NCI-H1105 (cell line): ENCODE measurements at places on chromosomes 1 and 21.

- DNase-seq: no peak
Measured at GRCh38 chr21:16584756-16585155, 855.0 kb downstream of the USP25 start.

DNA sequence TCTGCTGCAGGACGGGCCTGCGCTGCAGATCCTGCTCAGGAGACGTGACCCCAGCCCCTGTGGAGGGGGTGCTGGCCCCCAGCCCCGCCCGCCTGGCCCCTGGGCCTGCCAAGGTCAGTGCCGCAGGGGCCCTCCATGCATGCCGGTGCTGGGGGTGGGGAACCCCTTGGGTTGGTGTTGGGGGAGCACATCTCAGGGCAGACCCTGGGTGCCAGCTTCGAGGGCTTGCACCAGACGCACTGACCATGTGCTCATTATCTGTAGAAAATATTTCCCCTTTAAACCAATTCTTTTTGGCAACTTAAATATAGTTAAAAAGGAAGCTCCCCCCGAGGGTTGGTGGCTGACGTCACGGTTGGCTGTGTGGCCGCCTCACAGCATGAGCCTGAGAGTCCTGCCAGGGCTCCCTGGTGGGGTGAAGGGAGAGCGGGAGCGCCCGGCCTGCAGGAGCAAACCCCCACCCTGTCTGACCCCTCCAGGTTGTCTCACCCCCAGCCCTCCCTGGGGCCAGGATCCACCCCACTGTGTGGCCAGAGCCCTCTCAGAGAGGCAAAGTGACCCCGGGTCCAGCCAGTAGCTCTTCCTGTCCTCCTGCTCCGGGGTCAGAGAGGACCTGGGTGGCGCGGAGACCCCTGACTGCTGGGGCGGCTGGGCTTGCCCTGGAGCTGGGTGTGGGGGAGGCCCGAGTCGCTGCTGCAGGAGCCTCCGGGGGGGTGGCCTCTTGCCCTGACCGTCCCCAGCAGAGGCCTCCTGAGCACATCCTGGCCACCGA is 5.3 kb upstream of the PFKL start:
- DNase-seq: no peak

GRCh38 chr1:40248412-40248811 is 675 bp downstream of the TMCO2 start:
- no peak for DNase-seq

GRCh38 chr1:196590012-196590708 is 18.1 kb downstream of the KCNT2 start:
- no peak for DNase-seq

- no peak for DNase-seq
Measured at GRCh38 chr1:183871142-183871541, 66.2 kb downstream of the RGL1 start.

GRCh38 chr1:185787238-185787637 is 53.0 kb downstream of the HMCN1 start:
- no peak for DNase-seq

- no peak for DNase-seq
Measured at GRCh38 chr21:45030682-45031570, 43.5 kb upstream of the ADARB1 start.

DNA sequence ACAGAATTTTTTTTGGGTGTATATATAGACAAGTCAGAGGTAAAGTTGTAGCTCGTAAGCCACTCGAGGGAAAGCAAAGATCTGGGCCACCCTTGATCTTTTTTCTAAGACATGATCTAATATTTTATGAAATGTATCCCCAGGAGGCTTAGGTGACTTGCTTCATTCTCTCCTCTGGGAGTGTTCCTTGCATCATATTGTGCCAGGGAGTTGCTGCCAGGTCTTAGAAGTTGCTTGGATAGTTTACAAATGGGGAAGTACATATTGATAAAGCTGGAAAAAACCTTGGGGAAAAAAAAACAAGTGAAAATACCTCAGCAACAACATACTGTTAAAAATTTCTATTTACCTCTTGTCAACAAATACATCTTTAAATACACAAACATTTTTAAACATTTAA is 110.9 kb upstream of the CYYR1 start:
- DNase-seq: no peak

DNA sequence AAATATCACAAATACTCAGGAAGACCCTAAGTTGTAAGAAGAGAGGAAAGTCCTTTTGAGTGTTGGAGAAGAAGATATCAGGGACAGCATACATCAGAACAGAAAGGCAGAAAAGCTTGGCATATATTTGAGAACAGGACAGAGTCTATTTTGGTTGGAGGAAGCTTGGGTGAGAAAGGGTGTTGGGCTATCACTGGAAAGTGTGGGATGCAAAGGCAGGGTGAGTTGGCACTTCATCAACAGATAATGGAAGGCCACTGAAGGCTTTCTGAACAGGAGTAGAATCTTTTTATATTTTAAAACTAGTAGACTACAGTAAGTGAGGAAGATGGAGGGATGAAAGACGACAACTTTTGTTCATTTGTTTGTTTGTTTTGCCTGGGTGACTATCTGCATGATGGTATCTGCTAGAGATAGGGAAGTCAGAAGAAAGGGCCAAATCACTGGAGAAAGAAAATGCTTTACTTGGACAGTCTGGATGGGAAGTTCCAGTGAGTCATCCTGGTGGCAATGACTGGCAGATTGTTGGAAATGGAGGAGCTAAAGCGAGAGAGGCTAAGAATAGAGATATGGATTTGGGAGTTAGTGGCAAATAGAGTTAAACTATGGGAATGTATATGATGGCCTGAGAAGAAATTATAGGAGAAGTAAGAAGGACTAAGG is 33.7 kb upstream of the KCNA2 start:
- DNase-seq: no peak

DNA sequence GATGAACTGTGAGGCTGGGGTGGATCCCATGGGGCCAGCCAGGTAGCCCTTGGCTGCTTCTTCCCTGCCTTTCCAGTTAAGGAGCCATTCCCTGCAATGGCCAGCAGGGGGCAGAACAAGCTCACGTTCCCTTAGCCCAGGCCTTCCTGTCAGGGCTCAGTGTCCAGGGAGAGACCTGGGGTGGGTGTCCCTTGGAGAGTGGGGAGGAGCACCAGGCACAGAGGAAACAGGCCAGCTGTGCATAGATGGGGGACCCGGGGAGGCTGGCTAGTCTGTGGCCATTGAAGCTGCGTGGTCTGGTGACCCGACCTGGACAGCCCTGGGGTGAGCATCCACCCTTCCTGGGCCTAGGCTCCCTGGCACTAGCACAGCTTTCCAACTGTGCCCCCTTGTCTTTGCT is 13.2 kb upstream of the EPS8L3 start:
- peak; percentile 73 for DNase-seq

GRCh38 chr1:116457946-116458604 is 85.0 kb downstream of the ATP1A1 start:
- DNase-seq: no peak

- peak; percentile 4 for DNase-seq
Measured at GRCh38 chr1:227318853-227319607, 738 bp upstream of the CDC42BPA start.

DNA sequence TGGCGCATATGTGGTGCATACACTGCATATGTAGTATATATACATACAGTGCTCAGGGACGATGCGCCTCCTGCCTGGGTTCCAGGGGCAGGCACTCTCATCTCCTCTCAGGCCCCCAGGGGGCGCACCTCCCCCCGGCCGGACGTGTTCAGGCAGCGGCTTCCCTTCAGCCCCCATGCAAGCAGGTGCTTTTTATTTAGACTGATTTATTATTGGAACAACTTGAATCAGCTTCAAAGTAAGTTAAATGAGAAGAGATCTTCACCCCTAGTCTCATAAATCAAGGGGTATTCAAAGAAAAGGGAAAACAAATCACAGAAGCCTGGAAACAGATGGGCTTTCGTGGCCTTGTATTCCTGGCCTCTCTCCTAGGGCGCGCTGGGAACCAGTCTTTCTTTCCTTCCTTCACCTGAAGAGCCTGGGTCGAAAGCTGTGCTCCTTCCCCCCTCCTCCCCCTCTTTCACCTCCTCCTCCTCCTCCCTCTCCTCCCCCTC is 64.6 kb downstream of the UBIAD1 start:
- peak; percentile 66 for DNase-seq

DNA sequence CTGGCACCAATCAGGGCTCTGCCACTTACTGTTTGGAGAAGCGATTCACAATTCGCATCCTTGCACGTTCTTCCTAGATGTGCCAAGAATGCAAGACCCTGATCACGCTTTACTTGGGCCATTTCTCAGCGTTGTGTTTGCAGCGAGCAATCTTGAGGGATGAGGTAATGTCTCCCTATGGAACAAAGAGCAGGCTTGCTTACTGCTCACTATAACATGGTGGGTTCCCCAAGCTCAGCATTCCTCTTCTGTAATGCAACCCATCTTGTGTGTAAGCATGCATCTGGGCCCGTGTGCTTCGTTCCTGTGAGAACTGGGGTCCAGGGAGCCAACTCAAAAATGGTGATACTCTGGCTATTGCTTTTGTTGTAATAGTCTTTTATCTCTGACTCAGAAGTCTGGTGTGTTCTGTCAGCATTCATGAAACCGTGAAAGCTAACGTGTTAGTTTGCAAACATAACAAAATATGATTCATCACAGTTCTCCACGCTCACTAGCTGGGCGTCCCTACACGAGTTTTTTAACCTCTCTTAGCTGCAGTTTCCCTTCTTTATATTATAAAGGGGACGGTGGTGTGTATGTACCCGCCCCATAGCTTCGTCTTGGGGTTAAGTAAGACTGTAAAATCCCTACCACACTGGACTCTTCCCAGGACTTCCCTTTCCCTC is 33.3 kb downstream of the DNTTIP2 start:
- no peak for DNase-seq

DNA sequence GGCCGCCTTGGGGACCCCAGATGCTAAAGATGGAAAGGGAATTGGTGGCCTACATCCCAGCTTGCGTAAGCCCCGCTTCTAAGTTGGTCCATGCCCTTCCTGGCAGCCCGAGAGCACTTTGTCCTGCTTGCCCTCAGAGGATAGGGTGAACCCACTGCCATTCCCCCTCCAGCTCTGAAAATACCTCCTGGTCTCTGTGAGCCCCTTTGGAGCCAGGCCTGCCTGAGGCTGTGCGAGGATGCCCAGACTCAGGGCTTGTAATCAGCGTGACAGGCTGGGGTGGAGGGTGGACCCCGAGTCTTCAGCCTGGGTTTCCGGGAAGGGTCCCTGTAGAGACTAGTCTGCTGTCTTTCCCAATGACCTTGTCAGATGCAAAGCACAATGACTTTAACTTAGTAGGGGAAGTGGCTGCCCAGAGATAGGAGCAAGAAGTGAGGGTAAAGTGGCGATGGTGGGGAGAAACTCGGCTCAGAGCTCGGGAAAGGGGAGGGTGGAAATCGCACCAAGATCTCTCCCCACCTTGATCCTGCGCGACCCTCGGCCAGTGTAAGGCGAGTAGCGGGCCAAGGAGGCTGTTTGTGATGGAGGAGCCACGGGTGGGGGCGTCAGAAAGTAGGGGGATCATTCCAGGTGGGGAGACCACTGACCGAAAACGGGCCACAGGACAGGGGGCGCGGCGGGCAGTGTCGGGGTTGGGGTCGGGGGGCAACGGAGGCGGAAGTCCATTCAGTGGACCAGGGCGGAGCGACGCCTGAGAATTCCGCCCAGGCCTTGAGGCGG is 2.7 kb upstream of the HES3 start:
- DNase-seq: no peak

DNA sequence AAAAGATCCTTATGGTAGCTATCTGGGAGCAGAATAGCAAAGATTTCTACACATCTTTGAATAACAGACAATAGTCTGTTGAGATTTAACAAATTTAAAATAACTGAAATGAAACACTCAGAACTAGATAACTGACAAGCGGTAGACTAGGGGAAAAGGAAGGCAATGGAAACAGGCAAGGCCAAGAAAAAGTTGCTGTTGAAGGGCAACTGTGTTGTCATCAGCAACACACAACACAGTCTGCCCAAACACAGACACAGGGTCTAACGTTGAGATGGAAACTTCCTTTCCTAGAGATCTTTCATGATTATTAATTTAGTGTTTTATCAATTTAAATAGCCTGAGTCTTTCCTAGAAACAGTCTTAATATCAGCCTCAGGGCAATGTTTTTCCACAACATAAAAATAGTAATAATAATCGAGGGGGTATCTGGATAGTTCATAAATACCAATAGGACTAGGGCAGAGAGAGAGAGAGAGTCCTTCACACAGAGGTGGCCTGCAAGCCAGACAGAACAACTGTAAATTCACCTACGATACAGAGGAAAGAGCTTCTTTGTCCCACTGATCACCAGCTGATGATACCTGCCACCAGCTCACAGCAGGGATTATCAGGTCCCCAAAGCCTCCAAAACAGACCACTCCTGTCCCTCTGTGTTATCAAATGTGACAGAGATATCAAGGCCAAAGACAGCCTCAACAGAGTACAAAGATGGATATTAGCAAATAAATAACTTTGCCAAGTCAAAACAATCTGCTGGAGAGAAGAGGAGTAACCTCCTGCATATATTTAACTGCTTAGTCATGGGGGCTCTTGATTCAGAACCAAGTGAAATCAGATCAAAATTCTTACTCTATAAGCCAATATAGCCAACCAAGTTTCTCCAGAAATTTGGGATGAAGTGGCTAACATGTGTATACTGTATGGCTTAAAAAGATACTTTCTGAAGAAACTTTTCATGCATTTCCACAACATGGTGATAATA is 245.3 kb downstream of the SLC45A1 start:
- DNase-seq: no peak

DNA sequence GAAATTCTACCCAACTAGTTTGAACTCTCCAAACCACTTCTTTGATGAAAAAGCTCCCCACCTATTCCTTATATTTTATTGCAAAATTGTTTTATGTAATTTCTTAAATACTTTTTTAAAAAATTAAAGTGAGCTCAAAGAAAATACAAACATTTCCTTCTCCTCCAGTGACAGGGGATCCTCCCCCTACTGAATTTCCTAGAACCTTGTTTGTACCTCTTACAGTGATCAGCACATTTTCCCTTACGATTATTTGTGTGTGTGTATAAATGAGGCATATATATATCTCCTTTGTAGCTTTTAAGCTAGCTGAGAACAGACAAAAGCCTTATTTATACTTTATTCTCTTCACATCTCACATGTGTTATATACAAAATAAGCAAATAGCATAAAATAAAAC is 44.4 kb downstream of the VAV3 start:
- no peak for DNase-seq
